NCI-H1417 (cell line): ENCODE measurements at places on chromosomes 11 and 22.

GRCh38 chr11:92199991-92200390 lies 24.6 kb upstream of the FAT3 start:
- no peak for DNase-seq

DNA sequence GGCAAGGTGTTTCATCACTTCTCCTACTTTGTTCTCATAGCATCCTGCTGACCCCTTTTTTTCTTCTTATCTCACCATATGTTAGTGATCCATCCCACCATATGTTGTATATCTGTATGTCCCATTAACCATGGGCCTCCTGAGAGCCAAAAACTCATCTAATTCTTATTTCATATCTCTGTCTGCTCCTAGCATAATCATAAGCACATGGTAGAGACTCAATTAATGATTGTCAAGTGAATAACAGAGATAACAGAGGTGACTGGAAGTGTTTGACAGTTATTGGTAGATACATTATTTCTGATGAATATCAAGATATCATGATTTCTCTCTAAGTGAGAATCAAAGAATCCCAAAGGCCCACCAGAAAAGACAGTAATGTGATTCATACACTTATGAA lies 138.1 kb upstream of the MPPED2 start:
- no peak for DNase-seq

- no peak for DNase-seq
Measured at GRCh38 chr11:83312430-83312829, 26.3 kb upstream of the CCDC90B start.

DNA sequence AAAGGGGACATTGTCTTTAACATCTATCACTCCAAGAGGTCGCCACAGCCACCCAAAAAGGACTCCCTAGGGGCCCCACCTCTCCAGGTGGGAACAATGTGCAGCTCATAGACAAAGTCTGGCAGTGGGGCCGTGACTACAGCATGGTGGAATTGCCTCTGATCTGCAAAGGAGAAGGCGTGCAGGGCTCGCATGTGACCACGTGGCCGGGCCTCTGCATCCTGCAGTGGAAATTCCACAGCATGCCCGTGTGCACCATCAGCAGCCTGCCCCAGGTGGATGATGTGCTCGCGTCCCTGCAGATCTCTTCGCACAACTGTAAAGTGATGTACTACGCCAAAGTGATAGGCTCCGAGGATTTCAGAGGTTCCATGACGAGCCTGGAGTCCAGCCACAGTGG lies 18.5 kb downstream of the ALKBH3 start:
- DNase-seq, result no peak

- peak; percentile 87 for DNase-seq
Measured at GRCh38 chr11:27698872-27699241, 1.4 kb downstream of the BDNF start.

DNA sequence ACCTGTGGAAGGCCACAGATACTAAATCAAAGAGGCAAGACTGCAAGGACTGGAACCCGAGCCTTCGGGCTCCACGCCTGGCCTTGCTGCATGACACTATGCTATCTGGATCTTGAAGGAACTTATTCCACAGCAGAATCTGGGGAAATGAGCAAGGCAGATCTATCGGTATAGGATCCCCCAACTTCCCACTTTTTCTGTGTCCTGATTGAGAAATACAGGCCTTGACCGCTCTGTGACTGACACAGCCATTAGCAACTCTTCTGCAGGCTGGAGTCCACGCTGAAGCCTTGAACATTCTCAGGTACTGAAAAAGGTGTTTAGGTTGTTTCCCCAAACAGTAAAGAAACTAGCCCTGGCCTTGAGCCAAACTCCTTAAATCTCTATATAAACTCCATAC lies 241.2 kb upstream of the NARS2 start:
- DNase-seq, result no peak

DNA sequence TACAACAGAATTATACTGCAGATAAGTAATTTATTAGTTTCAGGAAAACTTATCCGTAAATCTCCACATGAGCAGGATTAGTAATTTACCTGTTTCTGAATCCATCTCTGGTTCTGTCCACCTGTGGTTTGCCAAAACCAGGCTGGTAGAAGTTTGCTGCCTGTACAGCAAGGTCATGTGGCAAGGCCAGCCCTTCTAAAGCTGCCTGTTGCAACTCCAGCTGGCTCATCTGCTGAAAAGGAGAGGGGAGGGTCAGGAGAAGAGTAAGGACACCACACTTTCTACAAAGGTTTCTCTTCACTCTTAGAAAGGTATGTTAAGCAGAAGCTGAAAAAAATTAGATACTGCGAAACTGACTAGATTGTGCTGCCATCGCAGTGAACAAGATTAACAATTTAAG lies 42.3 kb downstream of the EIF4ENIF1 start:
- DNase-seq, result no peak

DNA sequence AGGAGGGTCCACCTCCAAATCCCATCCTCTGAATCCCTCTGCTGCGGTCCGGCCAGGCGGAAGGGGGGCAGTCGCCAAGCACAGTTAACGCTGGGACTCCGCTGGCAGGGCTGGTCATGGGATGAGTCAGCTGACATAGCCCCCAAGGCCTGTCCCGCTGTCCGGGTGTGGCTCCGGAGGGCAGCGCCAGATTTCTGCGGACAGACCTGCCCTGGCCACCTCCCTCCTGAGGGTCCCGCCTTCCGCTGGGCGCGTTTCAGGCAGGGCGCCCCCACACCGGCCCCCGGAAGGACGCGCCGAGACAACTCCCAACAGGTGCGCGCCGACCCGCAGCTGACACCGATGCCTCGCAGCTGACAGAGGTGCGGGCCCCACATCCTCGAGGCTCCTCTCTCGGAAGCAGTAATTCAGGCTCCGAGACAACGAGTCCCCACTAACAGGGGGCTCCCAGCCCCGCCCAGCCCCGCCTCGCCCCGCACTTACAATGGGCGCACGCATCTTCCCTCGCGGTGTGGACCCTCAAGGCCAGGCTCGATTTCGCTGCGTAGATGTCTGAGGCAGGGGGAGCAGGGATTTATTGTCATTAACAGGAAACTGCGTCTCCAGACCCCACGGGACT lies 607 bp downstream of the PLAAT3 start:
- DNase-seq, result peak; percentile 54

GRCh38 chr11:128734832-128735224 lies 41.0 kb downstream of the FLI1 start:
- DNase-seq, result no peak
